GOT3 (cell line): ENCODE measurements at places on chromosomes 6 and 20.

GRCh38 chr6:56573624-56574023, 69.1 kb downstream of the DST start:
- DNase-seq, result no peak

DNA sequence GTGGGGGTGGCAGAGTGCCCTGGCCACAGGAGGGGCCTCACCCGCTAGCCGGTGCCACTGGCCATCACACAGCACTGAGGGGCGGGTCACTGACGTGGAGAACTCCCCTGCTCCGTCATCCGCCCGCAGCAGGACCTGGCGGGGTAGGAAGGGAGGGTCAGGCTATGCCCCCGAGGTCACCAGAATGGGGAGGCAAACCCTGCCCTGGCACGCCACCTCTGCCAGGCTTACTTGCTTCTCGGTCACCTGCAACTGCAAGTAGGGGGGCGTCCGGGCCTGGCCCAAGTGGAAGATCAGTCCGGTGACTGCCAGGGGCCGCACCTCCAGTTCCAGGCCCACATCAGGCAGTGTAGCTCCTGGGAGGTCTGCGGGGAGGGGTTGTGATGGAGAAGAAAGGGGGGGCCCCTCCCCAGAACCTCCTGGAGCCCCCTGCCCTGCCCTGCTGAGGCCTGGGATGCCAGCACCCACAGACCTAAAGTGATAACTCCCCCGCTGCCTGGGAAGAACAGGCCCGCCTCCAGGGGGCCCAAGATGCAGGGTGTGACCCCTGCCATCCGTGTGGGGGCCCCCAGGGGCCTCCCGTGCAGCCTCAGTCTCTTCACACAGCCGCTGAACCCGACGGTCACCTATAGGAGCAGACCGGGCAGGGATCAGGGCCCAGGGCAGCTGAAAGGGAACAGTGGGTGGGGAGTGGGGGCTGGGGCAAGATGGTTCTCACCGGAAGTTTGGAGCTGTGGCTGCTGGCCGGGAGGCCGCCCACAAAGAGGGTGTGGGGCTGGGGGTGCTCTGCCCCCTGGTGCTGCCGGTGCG, 7.4 kb downstream of the ADRM1 start:
- no peak for DNase-seq

GRCh38 chr6:90598192-90598951, 11.5 kb upstream of the MAP3K7 start:
- DNase-seq, result no peak

DNA sequence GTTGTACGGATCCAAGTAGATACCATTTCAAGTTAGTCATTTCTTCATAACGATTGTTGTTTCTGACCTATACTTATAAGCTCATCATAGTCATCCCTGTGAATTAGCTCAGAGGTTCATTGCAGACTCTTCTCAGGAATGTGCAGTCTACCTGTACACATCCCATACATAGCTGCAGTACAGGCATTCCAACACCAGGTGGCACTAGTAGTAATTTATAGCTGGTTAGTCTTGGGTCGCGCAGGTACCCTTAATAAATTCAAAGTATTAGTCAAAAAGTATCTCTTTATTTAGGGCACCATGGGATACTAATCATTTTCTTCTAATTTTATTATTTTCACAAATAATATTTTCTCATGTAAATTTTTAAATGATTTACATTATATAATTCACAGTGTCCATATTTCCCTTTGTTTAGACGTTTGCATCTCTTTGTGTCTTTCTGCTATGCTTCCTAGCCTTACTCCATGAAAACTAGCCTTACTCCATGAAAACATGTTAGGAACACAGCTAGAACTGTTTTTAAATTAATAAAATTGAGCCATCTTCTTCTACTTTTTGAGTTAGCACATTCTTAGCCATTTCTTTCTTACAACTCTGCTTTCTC, 128.6 kb upstream of the FAM83B start:
- no peak for DNase-seq

- DNase-seq, result no peak
Observed at GRCh38 chr6:79913369-79913768, 34.0 kb downstream of the ELOVL4 start.

- DNase-seq, result no peak
Observed at GRCh38 chr6:132314432-132314831, 86.8 kb downstream of the MOXD1 start.

DNA sequence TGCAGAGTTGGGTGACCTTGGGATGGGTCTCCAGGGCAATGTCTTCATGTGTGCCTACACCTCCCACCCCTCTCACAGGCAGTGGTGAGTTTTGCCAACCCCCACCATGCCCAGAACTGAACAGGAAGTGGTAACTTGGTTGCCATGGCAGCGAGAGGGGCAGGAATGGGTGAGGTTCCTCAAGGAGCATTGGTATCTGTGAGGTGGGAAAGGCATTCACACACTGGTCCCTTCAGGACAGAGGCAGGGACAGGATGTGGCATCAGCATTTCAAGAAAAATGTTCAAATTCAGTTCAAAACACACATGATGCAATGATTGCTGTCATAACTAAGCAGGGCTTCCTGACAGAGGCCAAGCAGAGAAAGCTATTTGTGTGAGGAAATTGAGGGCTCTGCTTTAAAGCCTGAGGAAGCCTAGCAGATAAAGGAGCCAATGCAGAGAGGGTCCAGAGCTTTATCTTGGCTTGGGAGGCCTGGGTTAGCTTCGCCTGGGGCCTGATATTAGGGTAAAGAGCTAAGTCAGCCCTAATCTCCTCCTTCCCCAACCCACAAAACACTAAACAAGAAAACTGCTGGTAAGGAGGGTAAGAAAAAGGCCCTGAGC, 551 bp downstream of the TREML2 start:
- no peak for DNase-seq

GRCh38 chr20:51374456-51374830, 168.1 kb downstream of the NFATC2 start:
- no peak for DNase-seq

GRCh38 chr6:42434237-42434636, 17.5 kb downstream of the TRERF1 start:
- no peak for DNase-seq
